Non-pigmented ciliary epithelial cell (primary cell): ENCODE measurements at places on chromosomes 3 and 15.

GRCh38 chr3:101243285-101244211 lies 76.8 kb downstream of the IMPG2 start:
- no peak for DNase-seq

DNA sequence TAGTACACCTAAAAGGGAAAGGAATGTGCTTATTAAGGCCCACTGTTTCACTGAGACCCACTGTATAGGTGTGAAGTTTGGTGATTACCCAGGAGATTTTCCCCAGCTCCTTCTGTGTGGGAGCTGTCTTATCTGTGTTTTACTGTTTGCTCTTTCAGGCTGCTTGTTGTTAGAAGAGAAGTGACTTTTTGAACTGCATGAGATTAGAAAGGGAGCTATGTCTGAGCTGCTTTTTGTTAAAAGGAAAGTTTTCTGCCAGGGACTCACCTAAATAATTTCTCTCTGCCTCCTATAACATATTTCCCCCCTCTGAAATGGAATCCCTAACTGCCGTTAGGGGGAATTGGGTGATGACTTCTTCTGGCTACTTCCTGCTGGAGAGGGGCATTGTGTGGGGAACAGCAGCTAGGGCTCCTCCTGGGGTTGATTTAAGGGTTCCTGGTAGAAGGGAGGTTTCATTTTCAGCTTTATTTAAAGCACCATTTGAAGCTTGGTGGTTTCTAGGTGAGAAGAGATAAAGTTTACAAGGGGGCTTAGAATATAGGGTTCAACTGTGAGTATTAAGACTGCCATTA lies 77.1 kb upstream of the ATP11B start:
- DNase-seq, result no peak

DNA sequence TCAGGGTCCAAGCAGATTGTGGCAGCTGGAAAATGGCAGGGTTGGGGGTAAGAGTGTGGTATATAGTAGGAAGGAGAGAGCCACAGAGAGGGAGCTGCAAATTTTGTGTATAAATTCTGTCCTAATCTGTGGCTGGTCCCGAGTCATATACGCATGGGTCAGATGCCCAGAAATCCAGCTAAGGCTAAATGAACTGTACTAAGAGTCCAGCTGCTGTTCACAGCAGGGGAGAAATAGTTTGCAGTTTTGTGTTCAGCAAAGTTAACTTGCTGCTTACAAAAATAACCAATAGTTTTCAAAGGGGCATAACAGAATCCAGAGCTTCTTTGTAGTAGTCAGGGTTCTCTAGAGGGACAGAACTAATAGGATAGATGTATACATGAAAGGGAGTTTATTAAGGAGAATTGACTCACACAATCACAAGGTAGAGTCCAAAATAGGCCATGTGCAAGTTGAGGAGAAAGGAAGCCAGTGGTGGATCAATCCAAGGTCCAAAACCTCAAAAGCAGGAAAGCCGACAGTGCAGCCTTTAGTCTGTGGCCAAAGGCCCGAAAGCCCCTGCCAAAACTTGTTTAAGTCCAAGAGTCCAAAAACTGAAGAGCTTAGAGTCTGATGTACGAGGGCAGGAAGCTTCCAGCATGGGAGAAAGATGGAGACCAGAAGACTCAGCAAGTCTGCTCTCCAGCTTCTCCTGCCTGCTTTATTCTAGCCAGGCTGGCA lies 146.1 kb upstream of the KBTBD8 start:
- DNase-seq, result peak; percentile 6

GRCh38 chr3:183466575-183466974 lies 38.2 kb upstream of the MCF2L2 start:
- no peak for DNase-seq

DNA sequence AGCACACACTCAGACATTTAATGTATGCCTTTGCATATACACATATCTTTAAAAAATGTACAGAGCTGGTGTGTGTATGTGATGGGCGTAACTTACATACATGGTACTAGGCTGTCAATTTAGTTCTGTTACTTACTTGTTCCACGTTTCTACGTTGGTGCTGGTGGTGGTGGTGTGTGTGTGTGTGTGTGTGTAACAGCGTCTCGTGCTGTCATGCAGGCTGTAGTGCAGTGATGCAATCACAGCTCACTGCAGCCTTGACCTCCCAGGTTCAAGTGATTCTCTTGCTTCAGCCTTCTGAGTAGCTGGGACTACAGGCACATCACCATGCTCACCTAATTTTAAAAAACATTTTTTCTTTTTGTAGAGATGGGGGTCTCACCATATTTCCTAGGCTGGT lies 64.2 kb downstream of the ISG20 start:
- no peak for DNase-seq

DNA sequence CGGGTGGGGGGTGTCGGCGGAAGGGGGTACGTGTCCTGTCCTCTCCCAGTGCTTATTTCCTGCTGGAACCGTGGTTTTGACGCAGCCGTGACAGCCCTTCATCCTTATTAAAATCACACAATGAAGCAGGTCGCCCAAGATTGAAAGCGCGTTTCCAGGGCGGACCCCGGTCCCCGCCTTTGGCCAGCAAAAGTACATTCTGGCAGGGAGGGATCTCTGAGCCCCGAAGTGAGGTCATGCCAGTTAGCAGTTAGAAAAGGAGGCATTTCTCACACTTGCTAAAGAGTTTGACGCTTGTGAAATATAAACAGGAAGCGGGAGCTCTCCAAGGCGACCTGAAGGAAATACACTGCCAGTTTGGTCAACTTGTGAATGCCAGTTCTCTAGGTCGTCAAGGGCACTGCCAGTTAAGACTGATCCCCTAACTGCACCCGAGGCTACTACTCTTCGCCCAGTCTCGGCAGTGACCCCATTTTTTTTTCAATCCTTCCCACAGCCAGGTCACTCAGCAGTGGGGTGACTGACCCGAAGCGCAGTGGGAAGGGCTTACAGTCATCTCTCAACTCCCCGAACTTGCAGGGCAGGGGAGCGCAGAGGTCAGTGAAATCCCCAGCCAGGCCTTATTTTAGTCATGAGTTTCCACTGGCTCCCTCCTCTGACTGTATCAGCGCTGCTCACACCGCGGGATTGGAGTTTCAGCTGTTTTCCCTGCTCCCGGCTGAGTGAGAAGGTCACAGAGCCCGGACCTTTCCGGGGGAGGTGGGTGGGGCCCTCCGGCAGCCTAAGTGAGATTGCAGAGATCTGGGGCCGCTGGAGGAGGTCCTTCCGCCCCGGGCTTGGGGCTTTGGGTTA lies 2.0 kb upstream of the BHLHE40 start:
- DNase-seq, result no peak

- DNase-seq, result no peak
Observed at GRCh38 chr15:40763801-40764628, at the start of gene GCHFR. Gene GCHFR (plus strand): TSS chr15:40764068. CDS start chr15:40764181, 113 bp downstream.

- DNase-seq, result no peak
Observed at GRCh38 chr15:36313021-36313420, 266.4 kb upstream of the CDIN1 start.

GRCh38 chr3:186691676-186692075 lies 25.5 kb upstream of the KNG1 start:
- no peak for DNase-seq

GRCh38 chr3:140170612-140171011 lies 235.6 kb downstream of the CLSTN2 start:
- DNase-seq, result no peak

DNA sequence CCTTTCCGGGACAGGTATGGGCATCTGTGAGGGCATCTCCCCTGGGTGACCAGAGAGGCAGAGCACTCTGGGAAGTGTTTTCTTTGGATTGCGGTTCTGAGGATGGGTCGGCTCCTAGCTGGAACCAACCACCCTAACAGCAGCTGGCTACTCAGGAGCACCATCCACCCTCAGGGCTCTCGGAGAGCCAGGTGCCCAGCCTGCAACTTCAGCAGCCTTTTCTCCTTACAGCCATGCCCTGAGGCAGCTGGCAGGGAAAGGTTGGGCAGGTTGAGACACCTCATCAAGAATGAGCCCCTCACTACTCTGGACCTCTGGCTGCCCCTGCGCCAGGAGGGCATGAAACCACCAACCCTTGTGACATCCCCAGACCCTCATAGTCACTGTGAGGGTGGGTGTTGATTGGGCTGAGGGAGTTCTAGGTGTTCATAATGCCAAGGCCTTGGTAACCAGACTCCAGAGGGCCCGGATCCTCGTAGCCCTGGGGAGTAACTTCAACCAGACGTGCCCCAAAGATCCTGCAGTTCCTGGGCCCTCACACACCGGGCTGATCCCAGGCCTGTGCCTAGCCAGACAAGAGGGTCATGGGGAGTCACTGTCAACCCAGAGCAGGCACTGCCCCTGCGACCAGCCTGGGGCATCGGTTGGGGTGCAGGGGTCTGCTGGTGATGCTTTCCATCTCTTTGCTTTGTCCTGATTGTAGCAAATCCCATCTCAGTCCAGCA lies 114.4 kb upstream of the ABHD17C start:
- no peak for DNase-seq

DNA sequence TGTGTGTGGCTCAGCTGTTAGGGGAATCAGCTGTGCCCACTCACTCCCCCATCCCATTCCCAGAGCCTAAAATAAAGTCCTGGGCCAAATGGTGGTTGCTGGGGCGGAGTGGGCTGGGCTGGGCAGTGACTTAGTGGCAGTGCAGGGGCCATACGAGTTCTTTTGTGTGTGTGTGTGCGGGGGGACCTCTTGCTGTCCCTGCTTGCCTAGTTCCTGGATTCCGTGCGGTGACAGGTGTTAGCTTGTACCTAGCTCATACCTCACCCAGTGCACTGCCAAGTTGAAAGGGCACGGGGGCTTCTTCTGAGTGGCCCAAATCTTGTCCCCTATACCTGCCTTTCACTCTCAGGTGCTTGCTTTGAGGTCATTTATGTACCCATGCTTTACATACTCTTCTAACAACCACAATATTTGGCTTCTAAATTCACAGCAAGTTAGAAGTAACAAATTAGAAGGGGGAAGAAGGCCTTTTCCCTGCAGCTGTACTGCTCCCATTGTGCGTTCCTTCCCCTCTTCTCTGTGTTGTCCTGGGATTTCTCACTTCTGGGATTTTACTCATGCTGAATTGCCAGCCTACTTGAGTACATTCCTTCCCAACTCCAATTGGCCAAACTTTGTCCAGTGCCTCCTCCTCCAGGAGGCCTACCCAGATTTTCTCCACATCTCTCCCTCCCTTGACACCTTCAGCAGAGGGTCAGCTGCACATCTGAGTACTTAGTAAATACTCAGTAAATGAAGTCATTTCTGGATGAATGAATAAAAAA lies 66.3 kb upstream of the POLG start:
- no peak for DNase-seq

DNA sequence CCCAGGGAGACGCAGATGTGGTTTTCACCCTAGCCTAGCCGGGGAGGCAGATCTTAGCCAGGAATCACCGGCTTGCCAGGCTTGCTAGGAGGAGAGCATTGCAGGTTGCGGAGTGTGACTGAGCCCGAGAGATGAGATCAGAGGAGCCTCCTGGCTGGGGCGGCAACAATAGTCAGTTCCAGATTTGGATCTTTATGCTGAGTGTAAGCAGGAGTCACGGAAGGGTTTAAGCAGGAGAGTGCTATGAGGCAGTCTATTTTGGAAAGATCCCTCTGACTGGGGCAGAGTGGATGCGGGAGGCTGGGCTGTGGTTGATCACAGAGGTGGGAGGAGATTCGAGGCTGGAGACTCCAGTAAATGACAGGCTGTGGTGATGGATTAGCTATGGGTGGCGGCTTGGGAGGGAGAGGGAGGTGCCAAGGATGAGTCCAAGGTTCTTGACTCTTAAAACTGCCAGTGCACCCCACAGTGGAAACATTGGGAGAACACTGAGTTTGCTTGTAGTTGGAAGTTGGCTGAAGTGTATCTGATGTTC lies 10.4 kb upstream of the BAHD1 start:
- no peak for DNase-seq

DNA sequence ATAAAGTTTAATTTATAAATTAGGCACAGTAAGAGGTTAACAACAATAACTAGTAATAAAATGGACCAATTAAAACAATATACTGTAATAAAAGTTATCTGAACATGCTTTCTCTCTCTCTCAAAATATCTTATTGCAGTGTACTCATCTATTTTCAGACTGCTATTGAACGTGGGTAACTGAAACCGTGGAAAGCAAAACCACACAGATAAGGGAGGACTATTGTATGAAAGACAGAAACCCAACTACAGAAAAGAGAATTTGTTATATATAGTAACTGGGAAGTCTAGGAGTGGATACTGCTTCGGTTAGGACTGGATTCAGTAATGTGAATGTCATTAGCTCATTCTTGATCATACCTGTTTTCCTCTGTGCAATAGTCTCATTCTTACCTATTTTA lies 119.3 kb upstream of the DAZL start:
- DNase-seq, result no peak
